ENCODE measurements at places on chromosomes 16 and 17.

- DNase-seq: no peak
Observed at GRCh38 chr17:76982408-76983074, 114.3 kb downstream of the MGAT5B start.

GRCh38 chr16:88772871-88773811 is 11.9 kb downstream of the PIEZO1 start:
- DNase-seq: peak; percentile 27

- no peak for DNase-seq
Observed at GRCh38 chr17:5757314-5757907, 173.1 kb upstream of the NLRP1 start.

GRCh38 chr16:30416047-30416603 is 8.7 kb downstream of the ZNF771 start:
- DNase-seq: no peak

DNA sequence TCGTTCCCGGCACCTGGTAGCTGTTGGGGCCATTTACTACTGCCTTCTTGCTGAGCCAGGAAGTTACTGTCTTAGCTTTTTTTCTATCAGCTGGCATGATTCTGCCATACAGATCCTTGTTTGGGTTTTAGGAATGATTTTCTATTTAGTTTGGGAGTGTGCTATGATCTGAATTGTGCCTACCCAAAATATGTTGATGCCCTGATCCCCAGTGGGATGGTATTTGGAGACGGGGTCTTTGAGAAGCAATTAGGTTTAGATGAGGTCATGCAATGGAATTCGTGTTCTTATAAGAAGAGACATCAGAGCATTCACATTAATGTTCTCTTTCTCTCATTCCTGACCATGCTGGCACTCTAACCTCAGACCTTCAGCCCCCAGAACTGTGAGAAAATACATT is 59.4 kb upstream of the HS3ST2 start:
- no peak for DNase-seq

- peak; percentile 34 for DNase-seq
Observed at GRCh38 chr17:76558198-76559095, 18.6 kb downstream of the PRCD start.

GRCh38 chr16:2008009-2008526 is 1.6 kb downstream of the ZNF598 start:
- DNase-seq: peak; percentile 88

DNA sequence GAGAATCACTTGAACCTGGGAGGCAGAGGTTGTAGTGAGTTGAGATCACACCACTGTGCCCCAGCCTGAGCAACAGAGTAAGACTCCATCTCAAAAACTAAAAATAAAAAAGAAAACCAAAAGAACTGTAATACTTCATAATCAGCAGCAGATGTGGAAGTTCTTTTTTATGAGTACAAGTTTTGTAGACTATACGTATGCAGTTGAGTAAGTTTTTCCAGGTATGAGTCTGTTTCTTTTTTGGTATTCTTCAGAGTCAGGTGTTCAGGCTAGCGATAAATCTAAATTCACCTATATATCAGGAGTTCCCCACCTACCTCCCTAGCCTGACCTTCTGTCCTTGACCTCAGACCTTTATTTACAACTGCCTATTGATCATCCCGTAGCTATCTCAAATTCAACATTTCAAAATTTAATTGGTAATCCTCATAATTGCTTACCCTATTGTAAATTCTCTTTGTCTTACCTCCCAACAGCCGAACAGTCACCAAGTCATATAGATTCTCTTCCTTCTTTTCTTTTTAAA is 10.7 kb downstream of the DCTN5 start:
- no peak for DNase-seq

DNA sequence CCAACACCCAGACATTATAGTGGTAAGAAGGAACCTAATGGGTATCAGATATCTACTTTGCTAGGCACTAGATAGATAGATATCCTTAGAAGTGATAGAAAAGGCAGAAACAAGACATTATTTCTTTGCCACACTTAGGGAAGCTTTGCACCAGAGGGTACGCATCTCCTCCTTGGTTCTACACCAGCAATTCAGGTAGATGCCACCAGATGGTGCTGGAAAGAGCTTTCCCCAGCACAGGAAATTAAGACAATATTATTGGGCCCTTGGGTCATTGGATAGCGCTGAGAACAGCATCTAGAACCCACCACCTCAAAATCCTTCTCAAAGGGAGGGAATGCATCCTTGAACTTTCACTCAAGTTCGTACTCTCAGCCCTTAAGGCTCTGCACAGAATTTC is 173.8 kb upstream of the CCL2 start:
- peak; percentile 33 for DNase-seq

DNA sequence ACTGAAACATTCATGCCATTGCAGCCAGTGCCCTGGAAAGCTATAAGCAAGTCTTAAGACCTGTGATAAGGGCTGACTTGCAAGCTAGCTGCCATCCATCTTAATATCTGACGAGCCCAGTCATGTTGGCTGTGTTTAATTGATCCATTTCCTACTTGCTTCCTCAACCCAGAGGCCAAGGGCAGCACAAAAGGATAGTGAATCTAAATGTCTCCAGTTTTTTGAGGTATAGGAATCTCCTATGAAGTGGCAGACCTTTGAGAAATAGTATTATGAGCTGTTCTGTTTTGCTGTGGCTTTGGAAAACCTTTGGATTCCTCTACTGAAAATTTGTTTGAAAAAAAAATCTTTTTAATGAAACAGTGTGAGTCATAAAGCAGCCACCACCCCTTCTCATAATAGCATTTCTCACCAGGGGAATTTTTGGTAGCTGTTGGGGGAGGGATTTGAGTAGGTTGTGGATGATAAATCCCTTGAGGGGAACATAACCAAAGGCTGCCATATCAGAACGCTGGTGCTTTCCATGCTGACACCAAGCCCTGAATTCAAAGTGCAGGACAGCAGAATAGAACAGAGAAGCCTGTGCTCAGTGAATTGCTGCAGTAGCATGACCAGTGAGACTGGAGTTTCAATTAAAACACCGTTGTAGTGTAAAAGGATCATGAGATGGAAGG is 12.9 kb downstream of the ZNRF1 start:
- DNase-seq: peak; percentile 63

- no peak for DNase-seq
Observed at GRCh38 chr17:48261297-48261880, 153.8 kb downstream of the SNX11 start.

DNA sequence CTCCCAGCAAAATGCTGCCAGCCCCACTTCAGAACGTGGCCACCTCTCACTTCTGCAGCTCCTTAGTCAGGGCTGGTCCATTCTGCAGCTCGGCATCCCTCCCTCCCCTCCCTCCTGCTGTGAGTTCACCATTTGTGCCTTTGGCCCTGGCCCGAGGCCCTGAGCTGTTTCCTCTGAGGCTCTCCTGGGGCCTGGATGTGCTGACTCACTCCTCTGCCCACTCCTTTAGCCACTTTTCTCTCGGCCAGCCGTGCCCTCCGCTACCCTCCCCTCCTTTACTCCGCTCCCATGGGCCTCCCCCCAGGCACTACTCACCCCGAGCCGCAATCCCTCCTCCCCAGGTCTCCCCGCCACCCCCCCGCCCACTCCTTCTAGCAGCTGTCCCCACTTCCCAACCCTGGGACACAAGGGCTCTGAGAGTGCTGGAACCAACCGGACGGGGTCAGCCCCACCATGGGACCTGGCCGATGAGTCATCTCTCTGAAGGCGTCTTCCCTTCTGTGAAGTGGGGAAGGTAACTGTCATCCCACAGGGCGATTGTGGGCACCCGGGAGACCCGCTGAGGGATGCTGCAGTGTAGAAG is 11.5 kb downstream of the KCNG4 start:
- peak; percentile 7 for DNase-seq

All from common myeloid progenitor, CD34-positive (primary cell).